Cardiac ventricle fibroblast (primary cell): ENCODE measurements at places on chromosomes 12 and 14. TPM values are rescaled to one million over a fixed set of nuclear protein-coding genes. Genes with fewer than 3 reads are reported as not detected.

Gene LIN7A
- 7.1 and 14.1 TPM in 2 replicates for total RNA-seq

Gene ALX1
- 0.54 and 0.69 TPM in 2 replicates for total RNA-seq

Gene SDSL
- 2.2 and 4.5 TPM in 2 replicates for total RNA-seq

Gene RPGRIP1
- total RNA-seq = not detected in 2 replicates

Gene PPM1H
- 1.7 and 2.7 TPM in 2 replicates for total RNA-seq

Gene SLC6A13
- total RNA-seq = 0.05 TPM in 1 of 2 replicates, not detected in the other

Gene AICDA
- total RNA-seq = not detected in 2 replicates

Gene PHLDA1
- 31.8 and 32.4 TPM in 2 replicates for total RNA-seq

Gene TTC9
- total RNA-seq = 0.05 and 0.12 TPM in 2 replicates

Gene GUCY2C
- not detected in 2 replicates for total RNA-seq

Gene CSRP2
- total RNA-seq = 9.2 and 12.5 TPM in 2 replicates

Gene A2ML1
- not detected in 2 replicates for total RNA-seq

Gene ALDH6A1
- 31.3 and 32.1 TPM in 2 replicates for total RNA-seq

Gene CCDC197
- not detected in 2 replicates for total RNA-seq
